Activated CD8-positive, alpha-beta memory T cell treated with anti-CD3 and anti-CD28 coated beads for 4 hours (primary cell): ENCODE measurements at places on chromosomes 6 and 20.

DNA sequence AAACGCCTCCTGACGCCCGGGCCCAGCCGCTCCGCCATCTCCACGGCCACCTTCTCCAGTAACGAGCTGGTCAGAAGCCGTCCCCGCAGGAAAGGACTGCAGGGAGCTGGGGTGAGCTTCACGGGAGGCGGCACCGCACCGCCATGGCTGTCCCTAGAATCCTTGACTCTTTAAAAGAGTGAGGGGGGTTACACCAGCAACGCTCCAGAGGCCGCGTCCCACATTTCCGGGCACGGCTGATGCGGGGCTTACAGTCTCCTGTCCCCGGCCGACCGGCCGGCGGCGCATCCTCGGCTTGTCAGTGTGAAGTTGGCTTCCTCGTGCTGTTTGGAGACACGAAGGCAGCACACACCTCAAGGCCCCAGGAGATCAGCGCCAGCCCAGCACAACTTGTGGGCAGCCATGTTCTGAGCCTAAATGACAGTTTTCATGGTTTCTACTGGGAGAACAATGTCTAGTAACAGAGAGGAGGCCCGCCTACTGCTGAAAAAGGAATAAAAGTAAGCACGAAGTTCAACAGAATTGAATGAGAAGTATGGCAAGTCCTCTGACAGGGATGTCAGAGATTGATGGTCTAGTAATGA, 30.4 kb downstream of the SLC2A4RG start:
- no peak for DNase-seq

GRCh38 chr6:4091941-4092340, 13.0 kb upstream of the FAM217A start:
- no peak for DNase-seq

DNA sequence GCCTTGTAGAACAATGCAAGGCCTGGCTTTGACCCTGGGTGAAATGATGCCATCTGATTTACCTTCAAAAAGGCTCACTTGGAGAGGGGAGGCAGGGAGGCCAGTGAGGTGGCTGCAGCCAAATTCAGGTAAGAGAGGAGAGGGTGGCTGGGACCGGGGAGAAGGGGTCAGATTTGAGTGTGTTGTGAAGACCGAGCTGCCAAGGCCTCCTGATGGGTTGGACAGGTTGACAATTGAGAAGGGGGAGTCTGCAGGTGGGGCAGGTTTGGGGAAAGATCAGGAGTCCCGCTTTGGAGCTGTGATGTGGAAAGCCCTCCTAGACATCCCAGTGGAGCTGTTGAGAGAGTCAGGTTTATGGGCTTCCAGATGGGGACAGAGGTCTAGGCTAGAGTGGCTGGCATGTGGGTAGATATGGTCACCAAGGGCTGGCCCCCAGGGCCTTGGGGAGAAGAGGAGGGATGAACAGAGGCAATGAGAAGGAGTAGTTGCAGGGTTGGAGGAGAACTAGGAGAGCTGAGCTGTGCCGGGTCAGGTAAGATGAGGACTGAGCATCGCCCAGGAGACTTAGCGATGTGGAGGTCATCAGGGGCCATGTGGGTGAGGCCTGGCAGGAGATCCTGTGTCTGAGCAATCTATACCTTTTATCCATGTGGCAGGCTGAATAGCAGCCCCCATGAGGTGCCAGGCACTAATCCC, 70.5 kb upstream of the TOX2 start:
- no peak for DNase-seq

- no peak for DNase-seq
Observed at GRCh38 chr6:46743425-46744158, 3.1 kb upstream of the ANKRD66 start.
